ENCODE measurements at places on chromosomes 6 and 20.

DNA sequence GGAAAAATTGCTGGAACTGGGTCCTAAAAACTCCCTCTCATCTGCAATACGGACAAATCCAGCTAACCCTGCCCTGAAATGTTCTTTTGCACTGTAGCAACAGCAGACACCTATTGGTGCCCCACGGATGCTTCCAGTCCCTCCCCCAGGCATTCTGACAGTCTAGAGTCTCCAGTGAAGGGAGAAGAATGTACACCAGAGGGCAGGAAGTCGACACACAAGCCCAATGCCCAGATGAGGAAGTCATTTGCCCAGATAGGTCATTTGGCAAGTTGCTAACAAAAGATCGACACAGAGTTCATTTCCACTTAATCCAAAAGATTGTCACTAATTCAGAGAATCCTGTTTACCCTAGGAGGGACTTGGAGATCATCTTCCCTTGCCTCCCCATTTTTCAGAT, 293.0 kb upstream of the PRDM1 start:
- no peak overlapping the region for H3K4me3 ChIP-seq
- no peaks in the 10 kb centered on the region for H3K27me3 ChIP-seq
- H3K36me3 ChIP-seq: no peaks in the 10 kb centered on the region
- no peak for DNase-seq
- no peaks in the 10 kb centered on the region for H3K4me1 ChIP-seq
- H3K27ac ChIP-seq: no peak overlapping the region

DNA sequence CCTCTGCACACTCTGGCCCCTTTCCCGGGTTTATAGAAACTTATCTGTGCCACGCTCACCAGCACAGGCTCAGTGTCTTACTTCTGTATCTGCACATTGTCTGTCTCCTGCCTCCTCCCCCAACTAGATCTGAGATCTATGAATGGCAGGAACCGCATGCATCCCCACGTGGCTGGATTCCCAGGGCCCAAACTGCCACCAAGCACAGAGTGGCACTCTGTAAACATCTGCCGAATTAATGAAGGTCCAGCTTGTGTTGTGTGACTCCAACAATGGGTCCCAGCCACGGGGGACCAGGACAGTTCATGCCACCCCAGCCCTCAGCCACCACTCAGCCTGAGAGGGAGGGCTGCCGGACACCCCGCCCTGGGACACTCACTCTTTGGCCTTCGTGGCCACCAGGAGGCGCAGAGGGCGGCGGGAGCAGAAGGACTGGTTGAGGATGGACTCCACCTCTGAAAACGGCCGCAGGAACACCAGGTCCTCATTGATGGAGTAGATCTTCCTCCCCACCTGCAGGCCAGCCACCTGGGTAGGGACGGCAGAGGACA, 171.1 kb downstream of the PREX1 start:
- DNase-seq: peak; percentile 78
- H3K4me3 ChIP-seq: no peak overlapping the region
- H3K4me1 ChIP-seq: no peaks in the 10 kb centered on the region
- H3K27me3 ChIP-seq: no peaks in the 10 kb centered on the region
- 0 out of 2 replicates have a peak, but pooled peaks cover 3% of the 10 kb centered on the region for H3K36me3 ChIP-seq

DNA sequence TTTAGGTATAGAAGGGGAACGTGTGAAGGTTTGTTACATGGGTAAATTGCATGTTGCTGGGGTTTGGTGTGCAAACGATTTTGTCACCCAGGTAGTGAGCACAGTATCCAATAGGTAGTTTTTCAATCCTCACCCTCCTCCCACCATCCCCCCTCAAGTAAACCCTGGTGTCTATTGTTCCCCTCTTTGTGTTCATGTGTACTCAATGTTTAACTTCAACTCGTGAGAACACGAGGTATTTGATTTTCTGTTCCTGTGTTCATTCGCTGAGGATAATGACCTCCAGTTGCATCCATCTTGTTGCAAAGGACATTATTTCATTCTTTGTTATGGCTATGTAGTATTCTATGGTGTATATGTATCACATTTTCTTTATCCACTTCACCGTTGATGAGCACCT, 11.6 kb upstream of the VNN1 start:
- no peaks in the 10 kb centered on the region for H3K4me1 ChIP-seq
- H3K27me3 ChIP-seq: no peaks in the 10 kb centered on the region
- H3K4me3 ChIP-seq: no peak overlapping the region
- H3K27ac ChIP-seq: no peak overlapping the region
- H3K36me3 ChIP-seq: no peaks in the 10 kb centered on the region

DNA sequence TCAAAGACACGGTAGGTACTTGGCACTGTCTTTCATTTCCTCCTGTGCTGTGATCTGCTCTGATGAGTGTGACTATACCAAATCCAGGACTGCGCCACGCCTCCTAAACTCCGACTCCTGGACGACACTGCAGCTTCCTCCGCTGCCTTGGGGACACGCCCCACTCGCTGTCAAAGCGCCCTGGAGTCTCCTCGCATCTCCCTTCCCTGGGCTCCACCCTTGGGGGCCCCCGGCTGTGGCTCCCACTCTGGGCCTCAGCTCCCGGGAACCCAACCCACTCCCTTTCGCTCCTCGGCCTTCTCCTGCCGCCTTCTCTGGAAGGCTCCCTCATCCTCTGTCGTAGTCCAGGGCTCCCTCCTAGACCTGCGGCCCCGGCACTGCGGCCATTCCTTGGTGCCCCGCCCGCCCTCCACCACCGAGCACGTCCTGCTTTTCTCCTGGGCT, 61.2 kb downstream of the RSPH3 start:
- H3K27ac ChIP-seq: no peak overlapping the region
- H3K27me3 ChIP-seq: peaks cover 23% of the 10 kb centered on the region
- H3K4me3 ChIP-seq: peak overlapping the region; percentile 60
- peaks cover 5% of the 10 kb centered on the region for H3K4me1 ChIP-seq

- H3K4me3 ChIP-seq: peak overlapping the region; percentile 63
- DNase-seq: no peak
- H3K4me1 ChIP-seq: no peaks in the 10 kb centered on the region
- H3K36me3 ChIP-seq: peaks cover 12% of the 10 kb centered on the region
- no peak overlapping the region for H3K27ac ChIP-seq
- H3K27me3 ChIP-seq: no peaks in the 10 kb centered on the region
Observed at GRCh38 chr6:26459023-26459810, 1.5 kb downstream of the BTN2A1 start.

- no peaks in the 10 kb centered on the region for H3K27me3 ChIP-seq
- no peak overlapping the region for H3K4me3 ChIP-seq
- H3K36me3 ChIP-seq: no peaks in the 10 kb centered on the region
- no peaks in the 10 kb centered on the region for H3K4me1 ChIP-seq
- H3K27ac ChIP-seq: no peak overlapping the region
Observed at GRCh38 chr20:16828666-16829305, 80.6 kb downstream of the OTOR start.
